ENCODE measurements at places on chromosomes 7 and 10.

DNA sequence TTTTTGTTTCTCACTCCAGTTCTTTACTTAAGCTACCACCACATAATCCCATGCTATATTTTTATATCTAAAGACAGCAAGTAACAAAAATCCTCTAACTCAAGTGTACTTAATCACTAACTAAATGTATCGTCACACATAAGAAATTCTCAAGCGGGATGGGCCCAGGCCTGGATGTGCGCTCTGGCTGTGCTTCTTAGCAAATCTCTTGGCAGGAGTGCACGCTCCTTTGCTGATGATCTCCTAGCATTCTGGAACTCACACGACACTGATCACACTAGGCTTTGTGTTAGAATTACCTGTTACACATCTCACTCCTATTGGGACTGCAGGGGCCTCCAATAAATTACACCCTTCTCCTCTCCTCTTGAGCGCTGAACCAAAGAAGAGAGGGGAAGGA is 46.7 kb upstream of the CALD1 start:
- no peak for DNase-seq

GRCh38 chr7:75896803-75897327 is 18.0 kb downstream of the RHBDD2 start:
- DNase-seq, result no peak

DNA sequence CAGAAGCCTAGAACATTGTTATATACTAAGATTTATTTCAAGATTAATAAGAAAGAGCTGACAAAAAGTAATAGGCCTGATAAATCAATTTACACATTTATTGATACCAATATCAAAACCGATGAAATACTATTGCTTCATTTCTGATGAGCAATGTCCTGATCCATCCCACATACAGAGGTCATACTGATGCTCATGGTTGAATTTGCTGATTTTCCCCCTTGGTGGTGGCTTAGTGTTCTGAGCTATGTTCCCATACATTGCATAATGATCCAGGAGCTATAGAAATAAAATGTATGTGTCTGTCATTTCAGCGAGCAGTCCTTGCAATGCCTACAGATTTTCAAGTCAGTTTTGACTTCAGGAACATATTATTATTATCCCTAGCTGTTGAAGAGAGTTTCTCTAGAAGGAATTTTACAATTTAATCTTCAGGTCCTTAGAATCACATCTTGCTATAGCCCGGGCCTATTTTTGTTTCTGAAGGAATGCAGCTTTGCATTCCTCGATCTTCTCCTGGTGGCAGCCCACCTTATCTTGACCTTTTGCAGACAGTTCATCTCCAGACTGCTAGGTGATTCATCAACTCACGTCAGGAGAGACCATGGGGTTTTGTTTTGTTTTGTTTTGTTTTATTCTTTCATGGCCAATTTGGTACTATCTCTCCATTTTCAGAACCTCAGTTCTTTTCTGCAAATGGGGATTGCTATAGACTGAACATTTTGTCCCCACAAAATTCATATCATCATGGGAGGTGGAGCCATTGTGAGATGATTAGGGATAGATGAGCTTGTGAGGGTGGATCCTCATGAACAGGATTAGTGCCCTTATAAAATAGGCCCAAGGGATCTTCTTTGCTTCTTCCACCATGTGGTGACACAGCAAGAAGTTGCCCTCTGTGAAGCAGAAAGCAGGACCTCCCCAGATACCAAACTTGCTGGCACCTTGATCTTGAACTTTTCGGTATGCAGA is 465.6 kb upstream of the IGFBP3 start:
- no peak for DNase-seq

DNA sequence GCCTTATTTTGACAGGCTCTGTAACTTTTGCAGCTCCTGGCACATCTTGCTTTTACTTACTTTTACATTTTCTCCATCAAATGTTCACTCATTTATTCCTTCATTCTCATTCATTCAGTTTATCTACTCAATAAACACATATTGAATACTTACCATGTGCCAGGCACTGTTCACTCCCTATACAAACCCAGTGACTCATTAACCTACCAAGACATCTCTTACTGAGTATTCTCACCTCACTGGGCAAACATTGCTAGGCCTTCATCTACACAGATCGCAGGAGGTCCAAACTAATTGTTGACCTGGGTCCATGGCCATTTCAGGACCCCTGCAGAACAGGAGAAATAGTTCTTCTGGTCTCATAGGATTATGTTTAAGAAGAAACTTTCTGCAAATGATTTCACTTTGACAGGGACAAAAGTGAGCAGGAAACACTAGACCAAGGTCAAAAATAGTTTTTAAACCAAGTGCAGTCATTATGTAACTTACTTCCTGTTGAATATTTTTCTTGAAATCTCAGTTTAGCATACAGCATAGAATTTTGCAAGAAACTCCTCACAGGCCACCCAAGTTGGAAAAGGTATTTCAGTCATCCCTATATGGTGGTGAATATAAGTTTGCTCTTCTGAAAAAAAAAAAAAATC is 17.6 kb downstream of the SLC26A4 start:
- DNase-seq, result no peak

GRCh38 chr10:112753961-112754411 is 196.1 kb upstream of the TCF7L2 start:
- peak; percentile 40 for DNase-seq

- no peak for DNase-seq
These were observed 216.7 kb upstream of the RNF32 start for GRCh38 chr7:156423876-156424275.

- no peak for DNase-seq
These were observed 17.9 kb downstream of the C10orf67 start for GRCh38 chr10:23326544-23327307.

- DNase-seq, result no peak
These were observed 45.1 kb upstream of the GSAP start for GRCh38 chr7:77461246-77461645.

GRCh38 chr7:32892521-32893206 is 1.1 kb upstream of the KBTBD2 start:
- DNase-seq, result peak; percentile 88

Measured in NB4 (cell line).